ENCODE measurements at places on chromosomes 1 and 21. TPM values are rescaled to one million over a fixed set of nuclear protein-coding genes. Genes with fewer than 3 reads are reported as not detected.

GRCh38 chr1:15201849-15202551, 45.0 kb upstream of the FHAD1 start:
- no peak for DNase-seq

DNA sequence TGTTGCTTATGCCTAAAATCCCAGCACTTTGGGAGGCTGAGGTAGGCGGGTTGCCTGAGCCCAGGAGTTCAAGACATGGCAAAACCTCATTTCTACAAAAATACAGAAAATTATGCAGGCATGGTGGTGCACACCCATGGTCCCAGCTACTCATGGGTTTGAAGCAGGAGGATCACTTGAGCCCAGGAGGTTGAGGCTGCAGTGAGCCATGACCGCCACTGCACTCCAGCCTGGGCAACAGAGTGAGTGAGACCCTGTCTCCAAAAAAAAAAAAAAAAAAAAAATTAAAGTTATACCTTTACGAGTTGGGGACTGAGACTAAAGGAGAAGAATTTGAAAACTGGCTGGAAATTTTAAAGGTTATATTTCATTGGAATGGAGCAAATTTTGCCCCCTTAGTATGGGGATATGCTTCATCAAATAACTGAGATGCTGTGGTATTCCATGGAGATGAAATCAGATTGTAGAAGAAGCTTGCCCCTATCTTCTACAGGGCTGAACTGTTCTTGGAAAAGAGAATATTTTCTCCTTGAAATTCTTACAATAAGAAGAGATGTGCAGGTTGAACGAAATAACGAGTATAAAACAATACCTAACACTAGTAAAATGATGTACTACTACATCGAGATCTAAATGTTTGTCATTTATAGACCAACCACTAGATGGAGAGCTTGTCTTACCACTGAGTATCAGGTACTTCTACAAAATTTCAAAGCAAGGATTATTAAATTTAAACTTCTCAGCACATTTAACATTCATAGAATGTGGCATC, 34.9 kb upstream of the SCYL3 start:
- DNase-seq: no peak

- no peak for DNase-seq
Observed at GRCh38 chr1:205102404-205102803, 18.1 kb upstream of the TMEM81 start.

Gene LCE2B
- not detected for total RNA-seq

DNA sequence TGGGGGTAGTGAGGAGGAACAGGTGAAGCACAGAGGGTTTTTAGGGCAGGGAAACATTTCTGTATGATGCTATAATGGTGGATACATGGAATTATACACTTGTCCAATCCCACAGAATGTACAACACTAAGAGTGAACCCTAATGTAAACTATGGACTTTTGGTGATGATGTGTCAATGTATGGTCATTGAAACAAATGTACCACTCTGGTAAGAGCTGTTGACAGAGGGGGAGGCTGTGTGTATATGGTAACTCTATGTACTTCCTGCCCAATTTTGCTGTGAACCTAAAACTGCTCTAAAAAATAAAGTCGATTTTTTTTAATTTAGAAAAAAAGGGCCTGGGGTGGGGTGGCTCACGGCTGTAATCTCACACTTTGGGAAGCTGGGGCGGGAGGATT, 22.9 kb downstream of the ASAP3 start:
- DNase-seq: no peak

DNA sequence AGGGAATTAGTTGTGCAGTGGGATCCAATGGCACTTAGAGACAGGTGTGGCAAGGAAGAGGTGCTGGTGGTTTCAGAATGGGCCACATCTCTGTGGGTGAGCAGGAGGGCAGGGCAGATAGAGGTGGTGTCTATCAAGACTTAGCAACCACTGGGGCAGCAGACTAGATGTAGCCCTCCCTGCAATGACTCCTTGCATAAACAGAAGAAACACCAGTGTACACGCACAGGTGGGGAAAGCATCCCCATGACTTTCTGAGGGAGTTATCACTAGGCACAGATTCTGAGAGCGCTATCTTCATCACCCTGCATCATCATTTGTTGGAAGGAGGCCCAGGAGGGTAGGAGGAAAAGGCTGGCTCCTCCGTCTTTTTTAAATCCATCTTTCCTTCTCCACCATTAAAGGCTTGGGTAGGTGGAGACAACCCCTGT, 58.4 kb downstream of the PLXNA2 start:
- no peak for DNase-seq

Gene AK4
- 54.5 TPM for total RNA-seq

DNA sequence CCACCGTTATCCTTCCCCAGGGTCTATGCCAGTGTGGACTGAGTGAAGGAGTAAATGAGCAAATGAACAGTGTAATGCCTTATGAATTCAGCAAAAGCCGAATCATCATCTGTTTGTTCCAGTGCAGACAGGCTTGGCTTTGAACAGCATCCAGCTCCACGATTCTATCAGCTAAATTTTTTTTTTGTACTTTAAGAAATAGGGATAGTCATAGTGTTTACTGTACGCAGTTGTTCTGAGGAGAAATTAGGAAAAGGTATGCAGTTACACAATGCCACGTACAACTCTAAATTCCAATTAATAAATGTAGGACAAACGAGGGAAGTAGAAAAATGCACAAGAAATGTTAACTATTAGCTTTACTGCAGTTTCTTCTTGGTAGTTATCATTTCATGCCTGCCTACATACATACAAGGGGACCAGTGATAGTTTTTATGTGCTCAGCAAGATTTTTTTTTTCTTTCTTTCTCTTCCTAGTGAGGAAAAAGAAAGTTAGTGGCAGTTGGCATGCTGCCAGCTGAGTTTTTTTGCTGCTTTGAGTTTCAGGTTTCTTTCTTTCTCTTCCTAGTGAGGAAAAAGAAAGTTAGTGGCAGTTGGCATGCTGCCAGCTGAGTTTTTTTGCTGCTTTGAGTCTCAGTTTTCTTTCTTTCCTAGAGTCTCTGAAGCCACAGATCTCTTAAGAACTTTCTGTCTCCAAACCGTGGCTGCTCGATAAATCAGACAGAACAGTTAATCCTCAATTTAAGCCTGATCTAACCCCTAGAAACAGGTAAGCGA, at the start of gene IFI44L:
IFI44L (plus strand) TSS at position 646 of the 777 bp plus-strand sequence. CDS start 7,468 bp downstream, outside the sequence.
- peak; percentile 47 for DNase-seq

DNA sequence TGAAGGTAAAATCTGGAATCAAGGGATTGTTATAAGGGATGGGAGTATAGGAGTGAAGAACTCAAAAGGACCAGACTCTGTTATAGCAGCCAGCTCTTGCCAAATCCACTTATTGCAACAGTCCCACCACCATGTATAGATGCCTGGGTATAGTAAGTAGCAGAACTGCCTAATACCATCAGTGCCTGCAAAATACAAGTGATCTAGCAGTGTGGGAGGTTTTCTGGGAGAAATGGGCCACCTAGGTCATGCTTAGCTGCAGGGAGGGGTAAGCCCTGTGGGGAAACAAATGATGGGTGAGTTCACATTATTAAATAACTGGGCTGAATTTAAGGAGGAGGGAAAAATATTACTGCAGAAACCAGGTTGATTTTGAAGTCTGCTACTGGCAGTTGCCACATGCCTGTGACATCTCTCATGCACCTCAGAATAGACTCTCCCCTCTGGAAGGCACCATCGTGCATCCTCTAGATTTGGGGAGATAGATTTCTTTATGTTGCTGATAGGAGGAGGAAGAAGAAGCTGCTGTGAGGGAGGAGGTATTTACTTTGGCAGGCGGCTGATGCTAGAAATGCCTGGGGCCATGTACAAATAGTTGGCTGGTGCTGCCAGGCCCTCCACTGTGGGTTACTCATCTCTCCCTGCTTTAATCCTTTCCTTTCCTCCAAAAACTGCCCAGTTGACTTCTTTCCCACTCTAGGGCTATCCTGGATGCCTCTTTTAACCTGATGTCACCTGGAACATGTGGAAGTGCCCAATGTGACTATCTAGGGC, 27.5 kb downstream of the HLX start:
- peak; percentile 82 for DNase-seq

Gene CHI3L1
- total RNA-seq: not detected

Gene CASZ1
- total RNA-seq: 2.4 TPM

- DNase-seq: no peak
Observed at GRCh38 chr1:67827688-67828087, 5.6 kb downstream of the GNG12 start.

GRCh38 chr1:20981915-20982314, 194.8 kb downstream of the EIF4G3 start:
- peak; percentile 18 for DNase-seq

Gene CLEC20A
- not detected for total RNA-seq

DNA sequence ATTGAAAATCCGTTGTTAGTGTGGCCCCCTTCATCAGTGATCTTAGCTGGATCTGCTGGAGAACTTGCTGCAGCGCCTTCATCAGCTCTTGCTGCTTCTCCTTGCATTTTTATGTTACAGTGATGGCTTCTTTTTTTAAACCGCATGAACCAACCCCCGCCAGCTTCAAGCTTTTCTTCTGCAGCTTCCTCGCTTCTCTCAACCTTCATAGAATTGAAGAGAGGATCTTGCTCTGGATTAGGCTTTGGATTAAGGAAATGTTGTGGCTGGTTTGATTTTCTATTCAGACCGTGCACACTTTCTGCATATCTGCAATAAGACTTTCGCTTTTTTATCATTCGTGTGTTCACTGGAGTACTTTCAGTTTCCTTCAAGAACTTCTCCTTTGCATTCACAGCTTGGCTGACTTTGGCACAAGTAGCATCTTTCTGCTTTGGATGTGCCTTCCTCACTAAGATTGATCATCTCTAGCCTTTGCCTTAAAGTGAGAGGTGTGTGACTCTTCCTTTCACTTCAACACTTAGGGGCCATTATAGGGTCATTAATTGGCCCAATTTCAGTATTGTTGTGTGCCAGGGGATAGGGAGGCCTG, 13.1 kb downstream of the RNF187 start:
- DNase-seq: no peak

DNA sequence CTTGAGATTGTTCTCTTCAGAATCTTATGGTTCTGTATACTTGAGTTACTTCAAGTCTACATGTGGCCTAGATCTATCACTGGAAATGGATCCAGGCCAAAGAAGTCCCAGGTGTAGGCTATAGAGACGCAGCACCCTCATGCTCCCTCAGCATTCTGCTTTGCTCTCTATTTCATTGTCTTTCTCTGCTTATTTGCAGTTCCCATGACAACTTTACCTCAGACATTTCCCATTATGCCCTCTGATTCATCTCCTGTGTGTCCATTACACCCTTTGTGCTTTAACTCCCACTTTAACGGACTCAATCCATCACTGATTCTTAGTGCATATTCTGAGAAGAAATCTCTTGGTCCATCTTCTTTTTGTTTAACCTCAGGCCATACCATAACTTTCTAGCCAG, 236.9 kb upstream of the NRIP1 start:
- DNase-seq: no peak

Gene SLFNL1
- total RNA-seq: 0.18 TPM

Gene SYT6
- total RNA-seq: 0.04 TPM

Gene ANGPTL3
- total RNA-seq: not detected
